ENCODE measurements at places on chromosomes 6 and 20.
A peak's percentile ranks its signal among the peaks of the same experiment; 100 is the strongest.

GRCh38 chr20:1823450-1823844 lies 71.8 kb upstream of the SIRPA start:
- no peak for DNase-seq

DNA sequence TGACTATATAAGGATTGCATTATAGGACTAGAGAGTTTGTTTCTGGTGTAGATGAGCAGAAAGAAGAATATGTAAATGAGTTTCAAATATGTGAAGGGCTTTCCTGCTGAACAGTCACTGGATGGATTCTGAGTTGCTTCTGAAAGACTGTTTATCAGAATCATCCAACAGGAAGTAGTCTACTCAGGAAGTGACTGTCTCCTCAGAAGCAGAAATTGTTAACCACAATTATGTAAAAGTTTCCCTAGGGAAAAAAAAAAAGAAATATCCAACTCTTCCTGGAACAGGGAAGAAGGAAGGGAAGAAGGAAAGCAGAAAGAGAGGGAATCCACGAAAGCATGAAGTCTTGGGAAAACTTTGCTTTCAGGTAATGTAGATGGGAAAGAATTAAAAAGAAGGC lies 138.9 kb downstream of the TENT5A start:
- peak; percentile 88 for DNase-seq

GRCh38 chr6:27582928-27583725 lies 110.2 kb upstream of the ZNF184 start:
- DNase-seq, result peak; percentile 73

GRCh38 chr6:25706314-25707014 lies 48.1 kb upstream of the SLC17A4 start:
- DNase-seq, result no peak

DNA sequence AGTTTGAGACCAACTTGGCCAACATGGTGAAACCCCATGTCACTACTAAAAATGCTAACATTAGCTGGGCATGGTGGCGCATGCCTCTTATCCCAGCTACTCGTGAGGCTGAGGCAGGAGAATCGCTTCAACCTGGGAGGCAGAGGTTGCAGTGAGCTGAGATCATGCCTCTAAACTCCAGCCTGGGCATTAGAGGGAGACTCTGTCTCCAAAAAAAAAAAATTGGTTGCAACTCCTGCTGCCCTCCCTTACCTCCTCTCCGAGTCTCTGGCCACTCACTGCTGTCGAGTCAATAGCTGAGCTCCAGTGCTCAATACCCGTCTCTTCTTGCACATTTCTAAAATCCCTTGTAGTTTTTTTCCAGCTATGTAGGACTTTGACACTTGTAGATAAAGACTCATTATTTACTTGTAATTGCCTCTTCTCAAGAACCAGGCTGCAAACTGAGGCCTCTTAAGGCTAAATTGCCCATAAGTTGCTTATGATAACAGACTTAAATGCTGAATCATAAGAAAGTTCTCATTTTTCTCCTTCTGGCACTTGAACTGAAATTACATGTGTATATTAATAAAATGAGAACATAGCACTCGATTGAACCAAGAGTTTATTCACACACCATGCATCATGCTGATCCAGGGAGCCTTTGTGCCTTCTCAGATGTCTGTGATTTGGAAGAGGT lies 13.8 kb downstream of the HECA start:
- no peak for DNase-seq

- DNase-seq, result peak; percentile 55
These were observed 97.3 kb upstream of the SHLD1 start for GRCh38 chr20:5652626-5653553.

DNA sequence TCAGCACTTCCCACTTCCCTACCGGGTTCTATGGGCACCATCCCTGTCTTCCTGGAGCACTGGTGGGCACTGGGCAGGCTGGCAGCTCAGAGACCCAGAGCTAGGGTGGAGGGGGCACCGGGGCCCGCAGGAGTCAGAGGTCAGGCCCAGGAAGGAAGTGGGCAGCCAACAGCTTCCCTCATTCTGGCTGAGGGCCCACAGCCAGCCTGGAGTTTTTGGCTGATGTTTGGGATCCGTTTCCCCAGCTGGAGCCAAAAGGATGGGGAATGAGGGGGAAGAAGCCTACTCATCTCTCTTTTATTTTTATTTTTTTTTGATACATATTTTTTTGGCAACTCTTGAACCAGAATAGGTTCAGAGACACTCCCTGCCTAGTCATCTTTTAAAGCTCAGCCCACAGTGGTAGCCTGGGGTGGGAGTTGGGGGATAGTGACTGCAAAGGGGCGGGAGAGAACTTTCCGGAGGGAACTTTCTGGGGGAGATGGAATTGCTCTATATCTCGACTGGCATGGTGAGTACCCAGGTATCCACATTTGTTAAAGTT lies 54.2 kb upstream of the MLN start:
- DNase-seq, result no peak

- DNase-seq, result peak; percentile 4
These were observed 65.0 kb downstream of the HDDC2 start for GRCh38 chr6:125236536-125237327.

DNA sequence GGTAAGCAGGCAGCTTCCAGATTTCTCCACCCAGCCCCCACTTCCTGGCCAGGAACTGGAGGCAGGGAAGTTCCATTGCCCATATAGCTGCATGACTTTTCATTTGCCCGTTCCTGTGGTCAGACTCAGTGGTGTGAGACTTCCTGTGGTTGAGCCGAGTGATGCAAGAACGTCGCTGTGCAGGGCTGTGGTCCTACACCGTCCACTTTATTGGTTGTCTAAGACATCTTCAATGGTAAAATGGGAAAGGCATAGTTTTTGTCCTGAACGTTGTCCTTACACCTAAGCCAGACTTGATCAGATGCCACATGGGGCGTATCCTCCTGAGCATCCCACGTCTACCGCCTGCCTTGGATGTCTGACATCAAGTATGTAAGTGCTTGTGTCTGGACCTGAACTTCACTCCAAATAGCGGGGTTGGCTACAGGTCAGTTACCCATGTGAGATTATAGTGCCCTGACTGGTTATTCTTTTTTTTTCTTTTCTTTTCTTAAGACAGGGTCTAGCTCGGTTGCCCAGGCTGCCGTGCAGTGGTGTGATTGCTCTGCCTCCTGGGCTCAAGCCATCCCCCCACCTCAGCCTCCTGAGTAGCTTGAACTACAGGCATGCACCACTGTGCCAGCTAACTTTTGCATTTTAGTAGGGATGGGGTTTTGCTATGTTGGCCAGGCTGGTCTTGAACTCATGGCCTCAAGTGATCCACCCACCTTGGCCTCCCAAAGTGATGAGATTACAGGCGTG lies 25.9 kb upstream of the GTSF1L start:
- DNase-seq, result peak; percentile 97

- peak; percentile 84 for DNase-seq
These were observed 39.8 kb upstream of the SLCO4A1 start for GRCh38 chr20:62602550-62602949.

- DNase-seq, result no peak
These were observed 16.8 kb downstream of the LAMA4 start for GRCh38 chr6:112237595-112237994.

DNA sequence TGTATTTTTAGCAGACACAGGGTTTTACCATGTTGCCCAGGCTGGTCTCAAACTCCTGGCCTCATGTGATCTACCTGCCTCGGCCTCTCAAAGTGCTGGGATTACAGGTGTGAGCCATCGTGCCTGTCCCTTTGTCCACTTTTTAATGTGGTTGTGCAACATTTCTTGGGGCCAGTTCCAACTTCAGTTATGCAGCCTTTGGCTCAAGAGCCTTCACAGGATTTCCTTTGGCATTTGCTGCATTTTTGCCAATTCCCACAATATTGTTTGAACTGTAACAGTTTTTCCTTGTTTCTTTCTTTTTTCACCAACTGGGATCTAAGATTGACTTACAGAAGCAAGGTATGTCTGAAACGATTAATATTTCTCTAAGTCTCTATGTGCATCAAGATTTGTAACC lies 63.6 kb downstream of the EDN1 start:
- DNase-seq, result no peak

DNA sequence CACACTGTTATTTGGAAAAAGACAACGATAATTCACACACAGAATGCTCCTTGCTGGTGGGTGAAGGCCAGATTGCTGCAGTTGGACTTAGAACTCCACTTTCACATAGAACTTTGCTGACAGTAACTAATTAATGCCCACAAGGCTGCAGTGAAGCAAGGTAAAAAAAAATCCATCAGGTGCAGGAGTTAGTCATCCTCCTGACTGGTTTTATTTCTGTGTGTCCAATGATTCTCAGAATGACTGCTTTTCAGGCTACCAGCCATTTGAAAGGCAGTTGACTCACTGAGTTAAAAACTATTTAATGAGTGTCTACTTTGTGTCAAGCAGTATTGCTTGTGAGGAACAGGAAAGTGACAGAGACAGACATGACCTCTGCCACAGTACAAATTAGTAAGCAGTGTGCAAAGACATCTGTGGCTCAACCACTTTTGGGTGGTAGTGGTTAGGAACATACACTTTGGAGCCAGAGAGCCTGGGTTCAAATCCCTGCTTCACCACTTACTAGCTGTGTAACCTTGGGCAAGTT lies 41.9 kb downstream of the ELOVL5 start:
- DNase-seq, result peak; percentile 53

DNA sequence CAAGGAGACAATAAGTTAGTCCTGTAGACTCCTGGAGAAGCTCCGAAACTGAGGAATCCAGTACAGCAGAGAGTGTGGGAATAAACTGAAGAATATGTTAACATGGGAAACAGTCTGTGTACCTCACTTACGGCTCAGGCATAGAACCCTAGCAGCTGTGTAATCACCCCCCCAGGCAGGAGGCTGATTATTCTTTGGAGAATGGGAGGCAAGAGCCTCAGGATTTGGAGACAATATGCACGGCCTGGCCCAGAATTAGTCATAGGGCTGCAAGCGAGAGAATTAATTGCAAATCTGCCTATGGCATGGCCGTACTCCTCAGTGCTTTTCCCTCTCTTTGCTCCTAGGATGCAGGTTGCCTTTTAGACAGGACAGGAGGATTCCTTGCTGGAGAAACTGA lies 27.5 kb upstream of the FYN start:
- DNase-seq, result no peak

- no peak for DNase-seq
These were observed 30.6 kb upstream of the FOXC1 start for GRCh38 chr6:1579096-1579495.

DNA sequence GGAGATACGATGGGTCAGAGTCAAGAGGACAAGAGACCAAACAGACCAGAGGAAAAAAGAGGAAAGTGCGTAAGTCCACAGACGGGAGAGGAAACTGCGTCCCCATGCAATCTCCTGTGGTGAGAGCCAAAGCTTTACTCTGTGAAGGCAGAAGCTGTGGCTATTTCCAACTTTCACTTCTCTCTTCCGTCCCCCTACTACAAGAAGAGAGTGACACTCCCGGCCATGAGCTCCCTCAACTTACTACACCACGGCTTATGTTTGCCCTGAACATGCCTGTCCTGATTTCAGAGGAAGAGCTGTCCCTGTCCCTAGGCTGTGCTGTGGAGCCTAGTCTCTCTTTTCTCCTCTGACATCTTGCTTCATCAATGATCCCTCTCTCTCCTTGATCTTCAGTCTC lies 11.5 kb upstream of the SSR1 start:
- no peak for DNase-seq

DNA sequence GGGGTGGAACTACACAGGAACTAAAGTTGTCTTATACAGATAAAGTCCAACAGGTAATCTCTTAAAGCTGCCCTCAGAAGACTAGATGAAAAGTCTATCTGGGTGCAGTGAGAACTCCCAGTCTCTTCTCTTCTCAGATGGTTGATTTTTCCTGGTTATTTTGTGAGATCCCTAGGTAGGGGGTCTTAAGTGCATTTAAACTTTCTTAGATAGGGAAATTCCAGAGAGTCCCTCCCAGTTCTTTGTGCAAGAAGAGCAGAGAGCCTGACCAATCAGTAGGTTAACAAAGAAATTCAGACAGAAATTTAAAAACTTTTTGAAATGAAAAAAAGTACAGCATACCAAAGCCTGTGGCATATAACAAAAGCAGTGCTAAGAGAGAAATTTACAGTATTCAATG lies 2.0 kb upstream of the GABRR2 start:
- no peak for DNase-seq
